Glomerular endothelial cell (primary cell): ENCODE measurements at places on chromosomes 16 and 17.

DNA sequence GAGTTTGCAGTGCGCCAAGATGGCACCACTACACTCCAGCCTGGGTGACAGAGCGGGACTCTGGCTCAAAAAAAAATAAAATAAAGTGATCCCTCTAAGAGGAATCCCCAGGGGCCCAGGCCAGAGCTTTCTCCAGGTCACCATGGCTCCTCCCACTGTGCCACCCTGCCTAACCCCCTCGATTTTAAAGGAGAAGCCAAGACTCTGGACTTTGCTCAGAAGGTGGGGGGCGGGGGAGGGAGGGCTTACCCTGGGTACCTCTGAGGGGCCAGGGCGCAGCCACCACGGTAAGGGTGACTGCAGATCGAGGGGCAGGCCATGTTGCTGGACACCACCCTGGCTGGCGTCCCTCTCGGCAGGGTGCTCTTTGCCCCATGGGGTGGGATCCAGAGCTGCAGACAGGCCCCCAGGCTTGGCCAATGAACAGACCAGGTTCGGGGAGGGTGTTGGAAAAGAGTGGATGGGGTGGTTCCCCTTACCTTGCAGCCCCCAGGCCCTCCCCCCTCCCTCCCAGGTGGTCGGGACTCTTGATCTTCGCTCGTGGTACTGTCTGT is 455 bp upstream of the GRB7 start:
- no peak for DNase-seq

DNA sequence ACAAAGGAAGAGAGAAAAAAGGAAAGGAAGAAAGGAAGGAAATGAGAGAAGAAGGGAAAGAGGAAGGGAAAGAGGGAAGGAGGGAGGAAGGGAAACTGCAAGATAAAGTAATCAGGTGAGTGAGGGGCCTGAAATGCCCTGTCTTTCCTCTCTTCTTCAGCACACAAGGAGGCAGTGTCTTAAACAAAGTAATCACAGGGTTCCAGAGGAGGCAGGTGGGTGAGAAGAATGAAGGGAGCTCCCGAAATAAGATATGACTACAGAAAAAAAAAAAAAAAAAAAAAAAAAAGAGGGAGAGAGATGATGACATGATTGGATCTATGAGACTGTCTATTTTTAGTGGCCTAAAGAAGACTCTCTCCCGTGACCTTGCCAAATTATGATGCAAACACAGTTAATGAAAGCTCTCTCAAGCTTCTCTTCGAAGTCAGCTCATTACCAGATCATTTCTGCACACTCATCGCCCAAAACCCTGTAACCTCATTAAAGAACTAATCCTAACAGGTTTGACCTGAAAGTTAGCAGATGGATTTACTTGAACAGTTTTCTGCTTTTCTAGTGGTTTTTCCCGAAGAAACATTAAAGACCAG is 53.6 kb downstream of the CDH11 start:
- no peak for DNase-seq

GRCh38 chr16:13909872-13910303 is 10.1 kb upstream of the ERCC4 start:
- DNase-seq: no peak

DNA sequence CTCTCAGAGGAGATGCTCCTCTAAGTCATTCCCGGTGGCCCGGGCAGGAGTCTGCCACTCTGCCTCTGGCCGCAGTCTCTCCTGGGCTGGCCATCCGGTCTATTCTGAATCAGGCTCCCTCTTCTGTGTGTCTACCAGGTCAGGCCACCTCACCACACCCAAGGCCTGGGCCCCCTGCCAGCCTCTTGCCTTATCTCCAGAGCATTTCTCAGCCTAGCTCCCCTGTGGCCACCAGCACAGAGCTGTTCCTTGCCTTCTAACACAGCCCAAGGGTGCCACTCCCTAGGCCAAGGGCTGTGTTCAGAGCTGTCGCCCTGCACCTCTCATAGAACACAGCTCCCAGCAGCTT is 55.3 kb downstream of the MYO18A start:
- DNase-seq: no peak

DNA sequence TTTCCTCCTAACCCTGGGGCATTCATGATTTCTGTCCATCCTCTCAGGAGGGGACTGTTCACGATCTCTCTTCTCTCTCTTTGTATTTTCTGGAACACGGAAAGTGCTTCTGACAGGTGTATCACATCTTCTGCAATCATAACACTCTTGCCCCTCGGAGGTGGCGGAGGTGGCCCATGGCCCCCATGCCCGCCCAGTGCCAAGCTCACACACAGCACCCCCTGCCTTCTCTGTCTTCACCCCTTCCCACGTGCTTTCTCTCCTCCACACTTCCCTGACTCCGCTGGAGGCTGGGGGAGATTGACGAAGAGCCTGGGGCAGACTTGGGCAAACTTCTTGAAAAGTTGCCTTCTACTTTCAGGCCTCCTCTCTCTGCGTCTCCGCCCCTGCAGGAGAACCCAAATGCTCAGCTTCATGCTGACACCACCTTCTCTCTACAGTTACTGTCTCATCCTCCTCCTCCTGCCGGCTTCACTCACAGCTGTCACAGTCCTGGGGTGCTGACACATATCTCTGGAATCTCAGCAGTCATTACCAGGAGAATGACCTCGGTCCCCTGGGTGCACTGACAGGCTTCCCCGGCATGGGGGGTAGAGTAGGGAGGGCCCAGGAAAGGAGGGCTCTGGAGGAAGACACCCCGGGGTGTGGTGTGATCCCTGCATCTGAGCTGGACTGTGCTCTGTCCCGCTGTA is 127.1 kb downstream of the ENGASE start:
- no peak for DNase-seq

GRCh38 chr16:67915831-67916723 is 15.6 kb downstream of the CTRL start:
- DNase-seq: no peak

- no peak for DNase-seq
Measured at GRCh38 chr16:88691924-88692560, 5.7 kb upstream of the SNAI3 start.

- DNase-seq: no peak
Measured at GRCh38 chr17:19946921-19947320, 30.7 kb downstream of the AKAP10 start.

DNA sequence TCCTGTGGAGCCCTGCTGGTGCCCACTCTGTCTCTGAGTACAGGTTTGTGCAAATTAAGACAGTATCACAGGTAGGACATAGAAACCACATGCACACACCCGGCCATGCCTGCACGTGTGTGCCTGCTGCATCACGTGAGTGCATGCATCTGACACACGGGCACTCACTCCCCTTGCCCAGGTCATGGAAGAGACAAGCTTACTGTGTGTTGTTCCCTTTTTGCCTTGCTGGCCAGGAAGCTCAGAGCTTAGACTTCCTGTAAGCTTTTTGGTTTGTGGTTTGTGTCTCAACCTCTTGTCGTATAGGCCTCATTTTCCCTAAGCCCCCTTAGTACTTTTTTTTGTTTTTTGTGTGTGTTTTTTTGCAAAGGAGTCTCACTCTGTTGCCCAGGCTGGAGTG is 25.0 kb downstream of the ZNF469 start:
- DNase-seq: no peak

GRCh38 chr16:50657241-50657640 is 23.9 kb downstream of the SNX20 start:
- DNase-seq: no peak

- no peak for DNase-seq
Measured at GRCh38 chr16:68351991-68352431, 41.2 kb downstream of the PRMT7 start.
